ENCODE measurements at places on chromosomes 16 and 17. TPM values are rescaled to one million over a fixed set of nuclear protein-coding genes. Genes with fewer than 3 reads are reported as not detected.
A peak's percentile ranks its signal among the peaks of the same experiment; 100 is the strongest.

The TBC1D3D gene
- total RNA-seq, result 2.1 TPM

The KRT27 gene
- not detected for total RNA-seq

The CIBAR2 gene
- total RNA-seq, result not detected

The CCL5 gene
- 3.5 TPM for total RNA-seq

The KRTAP1-1 gene
- not detected for total RNA-seq

The HSPB9 gene
- not detected for total RNA-seq

The CCL1 gene
- not detected for total RNA-seq

The KATNIP gene
- 32.6 TPM for total RNA-seq

- no peak for DNase-seq
Observed at GRCh38 chr17:40486522-40487370, 14.7 kb downstream of the TNS4 start.

DNA sequence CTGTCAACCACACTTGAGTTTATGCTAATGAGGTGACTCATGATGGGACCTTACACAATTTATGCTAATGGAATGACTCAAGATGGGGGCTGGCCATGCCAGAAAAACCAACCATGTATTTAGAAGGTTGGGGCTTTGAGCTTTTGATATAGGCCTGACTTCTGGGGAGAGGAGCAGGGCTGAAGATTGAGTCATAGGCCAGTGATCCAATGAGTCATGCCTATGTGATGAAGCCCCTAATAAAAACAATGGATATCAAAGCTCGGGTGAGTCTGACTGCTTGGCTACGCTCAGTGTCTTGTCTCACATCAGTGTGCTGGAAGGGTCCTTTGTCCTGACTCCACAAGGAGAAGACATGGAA, 7.3 kb downstream of the MFSD6L start:
- DNase-seq, result no peak

DNA sequence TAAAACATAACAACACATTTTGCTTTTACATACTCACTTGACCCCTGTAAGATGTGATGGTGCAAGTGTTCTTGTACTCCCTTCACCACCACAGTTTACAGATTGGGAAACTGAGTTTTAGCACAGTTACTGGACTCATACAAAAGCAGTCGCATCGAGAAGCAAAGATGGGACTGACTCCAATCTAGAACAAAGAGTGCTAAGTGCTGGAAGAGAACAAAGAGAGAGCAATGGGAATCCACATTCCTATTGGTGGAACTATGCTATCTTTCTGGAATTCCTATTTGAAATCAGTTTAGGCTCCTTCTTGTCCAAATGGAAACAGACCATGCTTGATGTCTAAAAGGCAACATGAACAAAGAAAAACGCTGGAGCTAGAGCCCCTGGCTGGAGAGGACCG, 9.1 kb downstream of the TOM1L2 start:
- no peak for DNase-seq

GRCh38 chr16:85928401-85928820, 29.4 kb downstream of the IRF8 start:
- peak; percentile 79 for DNase-seq

DNA sequence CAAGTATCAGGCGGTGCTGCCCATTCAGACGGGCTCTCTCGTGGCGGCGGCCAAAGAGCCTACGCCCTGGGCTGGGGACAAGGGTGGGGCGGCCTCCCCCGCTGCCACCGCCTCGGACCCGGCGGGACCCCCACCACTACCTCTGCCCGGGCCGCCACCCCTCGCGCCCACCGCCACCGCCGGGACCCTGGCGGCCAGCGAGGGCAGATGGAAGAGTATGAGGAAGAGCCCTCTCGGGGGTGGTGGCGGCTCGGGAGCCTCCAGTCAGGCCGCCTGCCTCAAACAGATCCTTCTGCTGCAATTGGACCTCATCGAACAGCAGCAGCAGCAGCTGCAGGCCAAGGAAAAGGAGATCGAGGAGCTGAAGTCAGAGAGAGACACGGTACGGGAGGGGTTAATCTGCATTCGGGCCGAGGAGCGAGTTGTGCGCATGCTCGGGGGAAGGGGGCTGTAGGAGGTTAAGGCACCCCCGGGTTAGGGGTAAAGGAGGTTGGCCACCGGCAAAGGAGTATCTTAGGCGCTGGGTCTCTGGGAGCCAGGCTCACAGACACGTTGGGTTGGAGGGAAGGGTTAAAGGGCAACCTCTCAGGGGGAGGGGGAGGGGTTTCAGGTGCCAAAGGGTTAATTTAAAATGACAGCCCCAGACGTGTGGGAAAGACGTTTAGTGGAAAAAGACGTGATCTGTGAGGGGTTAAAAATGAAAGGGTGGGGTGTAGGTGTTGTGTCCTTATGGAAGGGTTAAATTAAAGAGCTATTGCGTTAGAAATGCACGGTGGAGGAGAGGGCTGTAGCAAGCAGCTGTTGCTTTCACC, 1.4 kb downstream of the MSL1 start:
- peak; percentile 84 for DNase-seq

DNA sequence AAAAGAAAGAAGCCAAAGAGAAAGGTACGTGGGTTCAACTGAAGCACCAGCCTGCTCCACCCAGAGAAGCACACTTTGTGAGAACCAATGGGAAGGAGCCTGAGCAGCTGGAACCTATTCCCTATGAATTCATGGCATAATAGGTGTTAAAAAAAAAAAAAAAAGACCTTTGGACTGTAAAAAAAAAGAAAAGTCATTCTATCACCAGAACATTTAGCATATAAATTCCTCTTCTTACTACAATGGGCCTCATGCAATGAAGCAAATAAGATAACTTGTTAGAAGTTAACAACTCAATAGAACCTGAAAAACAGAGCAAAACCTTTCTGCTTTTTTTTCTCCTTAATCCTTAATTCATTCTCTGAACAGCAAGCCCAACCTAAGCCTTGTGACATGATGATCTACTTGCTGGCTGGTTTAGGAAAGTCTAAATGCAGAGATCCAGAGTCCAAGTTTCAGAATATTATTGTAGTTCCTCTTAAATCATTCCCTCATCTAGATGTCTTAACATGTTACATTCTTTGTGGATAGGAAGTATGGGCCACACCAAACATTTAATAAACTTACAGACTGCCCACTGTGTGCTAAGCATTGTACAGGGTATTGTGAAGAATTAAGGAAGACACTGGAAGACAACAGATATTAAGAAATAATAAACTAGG, 45.4 kb downstream of the BRCA1 start:
- DNase-seq, result no peak

- DNase-seq, result no peak
Observed at GRCh38 chr17:34721326-34721725, 141.9 kb downstream of the TMEM132E start.

- DNase-seq, result no peak
Observed at GRCh38 chr16:1790611-1791255, 2.8 kb downstream of the IGFALS start.

- peak; percentile 87 for DNase-seq
Observed at GRCh38 chr16:2692948-2693651, 10.8 kb downstream of the KCTD5 start.

GRCh38 chr17:38416840-38417209, 11.4 kb upstream of the ARHGAP23 start:
- DNase-seq, result no peak

DNA sequence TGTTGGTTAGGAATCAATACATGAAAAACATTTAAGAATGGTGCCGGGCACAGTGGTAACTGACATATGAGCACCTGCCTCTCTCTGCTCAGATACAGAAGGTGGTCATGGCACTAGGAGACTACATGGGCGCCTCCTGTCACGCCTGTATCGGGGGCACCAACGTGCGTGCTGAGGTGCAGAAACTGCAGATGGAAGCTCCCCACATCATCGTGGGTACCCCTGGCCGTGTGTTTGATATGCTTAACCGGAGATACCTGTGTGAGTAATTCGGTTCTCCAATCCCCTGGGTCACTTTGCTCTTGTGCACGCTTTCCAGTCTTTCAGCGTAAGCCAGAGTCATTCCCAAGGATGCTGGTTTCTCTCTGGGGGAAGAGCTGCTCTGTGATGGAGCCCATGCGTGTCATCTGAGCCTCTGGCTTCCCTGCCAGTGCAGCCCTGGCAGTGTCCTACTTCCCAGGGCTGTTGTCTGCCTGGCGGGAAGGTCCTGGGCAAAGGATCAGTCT, 3.0 kb upstream of the CD68 start:
- no peak for DNase-seq

DNA sequence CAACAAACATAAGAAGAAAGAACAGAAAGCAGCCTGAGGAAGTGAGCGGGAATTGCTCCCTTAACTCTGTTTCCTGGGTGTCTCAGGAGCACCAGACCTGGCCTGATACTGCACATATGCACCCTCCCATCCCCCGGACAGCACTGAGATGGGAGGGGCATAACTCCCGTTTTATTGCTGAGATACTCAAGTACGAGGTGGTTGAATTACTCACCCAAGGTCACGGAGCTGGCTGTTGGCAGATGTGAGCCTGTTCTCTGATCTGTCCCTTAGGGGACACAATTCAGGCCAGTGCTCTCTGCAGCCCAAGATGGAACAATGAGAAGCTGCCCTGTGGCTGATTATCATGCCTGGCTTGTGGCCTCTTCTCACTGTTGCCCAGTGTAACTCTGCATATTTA, 9.1 kb upstream of the MED9 start:
- DNase-seq, result no peak

GRCh38 chr16:81652798-81653505, 126.1 kb upstream of the PLCG2 start:
- peak; percentile 71 for DNase-seq

DNA sequence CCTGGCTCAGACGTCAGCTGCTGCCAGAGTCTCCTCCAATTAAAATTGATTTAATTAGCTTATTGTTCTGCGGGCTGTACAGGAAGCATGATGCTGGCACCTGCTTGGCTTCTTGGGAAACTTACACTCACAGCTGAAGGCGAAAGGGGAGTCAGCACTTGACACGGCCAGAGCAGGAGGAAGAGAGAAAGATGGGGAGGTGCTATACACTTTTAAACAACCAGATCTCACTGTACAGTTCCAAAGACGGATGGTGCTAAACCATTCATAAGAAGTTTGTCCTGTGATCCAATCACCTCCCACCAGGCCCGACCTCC, 1.4 kb upstream of the PRDM7 start:
- peak; percentile 1 for DNase-seq

Data from tongue (tissue), 3 donors.